ENCODE measurements at places on chromosomes 11 and 22.

GRCh38 chr11:1401656-1402221, 12.0 kb downstream of the BRSK2 start:
- peak; percentile 66 for DNase-seq

DNA sequence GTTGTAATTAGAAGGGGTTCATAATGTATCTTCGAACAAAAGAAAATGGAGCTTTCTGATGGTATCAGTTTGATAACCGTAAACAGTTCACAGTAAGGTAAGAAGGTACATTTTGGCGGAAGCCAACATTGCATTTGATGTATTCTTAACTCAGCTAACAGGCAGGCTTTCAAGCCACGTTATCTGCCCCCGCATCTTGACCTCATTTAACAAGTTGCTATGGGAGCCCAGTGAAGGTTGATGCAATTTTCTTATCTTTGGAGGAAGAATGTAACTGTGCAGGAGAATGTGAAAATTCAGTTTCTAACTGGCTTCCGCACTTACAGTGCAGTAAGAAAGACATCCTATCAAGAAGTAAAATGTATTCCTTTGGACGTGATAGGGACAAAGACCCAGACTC, 110.6 kb downstream of the ETS1 start:
- DNase-seq = no peak

- peak; percentile 20 for DNase-seq
These were observed 904.5 kb upstream of the API5 start for GRCh38 chr11:42407341-42407740.

DNA sequence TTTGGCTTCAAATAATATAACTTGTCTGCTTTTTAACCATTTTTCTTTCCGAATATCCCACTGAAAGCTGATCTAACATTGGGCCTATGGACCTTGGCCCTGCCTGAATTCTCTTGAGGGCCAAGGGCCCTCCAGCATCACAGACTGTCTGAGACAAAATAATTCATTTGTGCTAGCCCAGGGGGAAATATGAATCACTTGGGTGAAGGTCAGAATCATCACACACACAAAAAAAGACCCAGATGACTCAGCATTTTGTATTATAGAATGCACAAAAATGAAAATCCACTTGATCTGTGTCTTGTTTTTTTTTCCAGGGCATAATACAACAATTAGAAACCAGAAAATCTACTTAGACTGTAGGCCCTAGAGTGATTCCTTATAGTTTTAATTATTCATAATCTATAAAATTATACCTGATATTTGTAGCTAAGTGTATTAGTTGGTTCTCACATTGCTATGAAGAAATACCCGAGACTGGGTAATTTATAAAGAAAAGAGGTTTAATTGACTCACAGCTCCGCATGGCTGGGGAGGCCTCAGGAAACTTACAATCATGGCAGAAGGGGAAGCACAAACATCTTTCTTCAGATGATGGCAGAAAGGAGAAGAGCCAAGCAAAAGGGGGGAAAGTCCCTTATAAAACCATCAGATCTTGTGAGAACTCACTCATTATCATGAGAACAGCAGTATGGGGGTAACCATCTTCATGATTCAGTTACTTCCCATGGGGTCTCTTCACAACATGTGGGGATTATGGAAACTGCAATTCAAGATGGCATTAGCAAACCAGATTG, 15.6 kb upstream of the RDX start:
- no peak for DNase-seq

DNA sequence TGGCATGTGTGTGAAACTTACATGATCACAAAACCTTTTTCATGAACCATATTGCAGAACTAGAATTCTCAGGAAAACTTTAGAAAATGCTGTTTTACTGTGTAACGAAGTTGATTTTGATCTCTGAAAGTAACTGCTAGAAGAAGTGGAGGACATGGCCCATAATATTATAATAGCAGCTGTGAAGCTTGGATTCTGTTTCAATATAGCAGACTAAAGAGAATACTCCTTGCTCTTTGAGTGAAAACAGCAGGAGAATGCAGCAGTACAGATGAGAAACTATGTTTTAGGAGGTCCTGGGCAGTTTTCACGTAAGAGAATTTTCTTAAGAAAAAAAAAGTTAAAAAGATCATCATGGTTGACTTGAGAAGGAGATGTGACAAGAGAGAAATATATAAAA, 76.7 kb upstream of the POU2AF2 start:
- DNase-seq = no peak

GRCh38 chr11:13206086-13206640, 71.4 kb upstream of the BMAL1 start:
- no peak for DNase-seq

GRCh38 chr22:19937616-19938473, 3.7 kb upstream of the COMT start:
- DNase-seq = no peak

DNA sequence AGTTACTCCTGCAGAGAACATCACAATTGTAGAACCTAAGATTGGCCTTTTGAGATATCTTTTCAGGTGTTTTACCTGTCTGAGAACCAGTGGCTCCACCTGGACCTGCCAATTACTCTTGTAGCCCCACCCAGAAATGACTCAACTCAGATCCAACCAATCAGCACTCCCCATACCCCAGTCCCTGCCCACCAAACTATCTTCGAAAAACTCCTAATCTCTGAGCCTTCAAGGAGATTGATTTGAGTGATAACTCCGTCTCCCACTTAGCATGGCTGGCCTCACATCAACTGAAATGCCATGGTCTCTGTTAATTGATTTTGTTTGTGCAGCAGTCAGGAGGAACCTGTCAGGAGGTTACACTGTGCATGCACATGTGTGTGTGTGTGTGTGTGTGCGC, 103.6 kb downstream of the MTNR1B start:
- DNase-seq = no peak

DNA sequence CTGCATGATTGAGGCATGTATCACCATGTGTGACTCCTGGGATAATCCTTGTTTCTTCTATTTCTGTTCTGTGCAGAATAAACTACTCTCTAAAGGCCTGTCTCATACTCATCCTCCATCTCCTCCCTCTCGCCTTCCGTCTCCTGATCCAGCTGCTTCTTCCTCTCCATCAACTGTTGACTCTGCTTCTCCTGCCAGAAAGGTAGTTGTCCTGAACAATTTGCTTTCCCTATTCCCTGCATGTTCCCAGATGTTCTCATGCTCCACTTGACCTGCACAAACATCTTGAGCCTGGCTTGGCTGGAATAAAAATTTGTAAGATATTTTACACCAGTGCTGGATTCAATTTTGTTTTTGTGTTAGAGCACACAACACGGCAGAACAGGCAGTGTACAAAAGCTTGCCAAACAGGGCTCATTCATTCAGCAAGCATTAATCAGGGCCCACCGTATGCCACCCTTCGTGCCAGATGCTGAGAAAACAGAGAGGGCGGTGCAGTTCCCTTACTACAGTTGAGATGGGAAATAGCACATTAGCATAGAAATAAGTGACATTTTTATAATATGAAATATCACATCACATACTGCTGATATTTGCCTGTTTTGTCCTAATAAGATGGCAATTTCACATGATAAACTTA, 133.3 kb upstream of the PARVA start:
- peak; percentile 32 for DNase-seq

DNA sequence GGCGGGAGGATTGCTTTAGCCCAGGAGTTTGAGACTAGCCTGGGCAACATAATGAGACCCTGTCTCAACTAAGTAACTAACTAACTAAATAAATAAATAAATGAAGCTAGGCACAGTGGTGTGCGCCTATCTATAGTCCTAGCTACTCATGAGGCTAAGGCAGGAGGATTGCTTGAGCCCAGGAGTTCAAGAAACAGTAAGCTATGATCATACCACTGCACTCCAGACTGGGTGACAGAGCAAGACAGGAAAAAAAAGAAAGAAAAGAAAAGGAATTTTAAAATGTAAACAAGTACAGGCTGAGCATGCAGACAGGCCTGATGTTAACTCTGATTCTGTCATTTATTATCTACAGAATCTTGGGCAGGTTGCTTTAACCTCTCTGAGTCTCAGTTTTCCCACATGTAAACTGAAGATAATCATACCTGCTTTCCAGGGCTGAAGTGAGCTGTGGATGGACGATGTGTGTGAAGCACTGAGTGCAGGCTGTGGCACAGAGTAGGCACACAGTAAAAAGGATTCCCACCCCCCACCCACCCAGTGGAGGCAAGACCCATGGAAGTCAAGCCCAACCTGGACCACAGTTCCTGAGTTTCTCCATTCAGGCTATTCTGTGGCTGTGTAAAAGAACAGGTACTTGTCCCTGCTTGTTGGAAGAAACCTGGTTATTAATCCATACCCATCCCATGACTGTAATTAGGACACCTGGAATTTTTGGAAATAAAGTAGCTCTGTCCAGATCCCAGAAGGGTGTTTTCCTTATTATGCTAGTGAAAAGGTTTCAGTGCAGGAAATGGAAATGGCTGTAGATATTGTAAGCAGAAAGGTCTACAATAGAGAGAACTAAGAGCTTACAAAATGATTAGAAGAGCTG, 18.7 kb upstream of the SCUBE2 start:
- DNase-seq = no peak

- peak; percentile 6 for DNase-seq
These were observed 133.3 kb downstream of the TBC1D22A start for GRCh38 chr22:46895753-46896152.

DNA sequence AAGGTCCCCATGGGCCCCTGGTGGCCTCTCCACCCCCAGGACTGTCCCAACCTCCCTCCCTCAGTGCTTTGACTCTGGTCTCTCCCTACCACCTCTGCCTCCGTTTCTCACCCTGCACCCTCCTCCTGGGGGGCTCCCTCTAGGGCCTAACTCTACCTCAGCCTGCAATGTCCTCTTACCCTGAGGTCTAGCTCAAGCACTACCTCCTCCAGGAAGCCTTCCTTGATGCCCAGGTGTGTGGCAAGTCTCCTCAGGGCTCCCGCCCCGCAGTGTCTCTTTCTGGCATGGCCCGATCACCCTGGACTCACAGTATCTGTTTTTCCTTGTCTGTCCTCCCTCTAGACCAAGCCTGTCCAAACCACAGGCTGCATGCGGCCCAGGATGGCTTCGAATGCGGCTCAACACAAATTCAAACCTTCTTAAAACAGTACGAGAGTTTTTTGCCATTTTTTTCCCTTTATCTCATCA, 90.8 kb downstream of the PHF21B start:
- no peak for DNase-seq

GRCh38 chr22:17131686-17132085, 10.5 kb upstream of the TMEM121B start:
- DNase-seq = no peak

- DNase-seq = no peak
These were observed 56.8 kb upstream of the CLMP start for GRCh38 chr11:123251657-123252344.

GRCh38 chr11:11036848-11037732, 179.2 kb upstream of the ZBED5 start:
- DNase-seq = peak; percentile 70

DNA sequence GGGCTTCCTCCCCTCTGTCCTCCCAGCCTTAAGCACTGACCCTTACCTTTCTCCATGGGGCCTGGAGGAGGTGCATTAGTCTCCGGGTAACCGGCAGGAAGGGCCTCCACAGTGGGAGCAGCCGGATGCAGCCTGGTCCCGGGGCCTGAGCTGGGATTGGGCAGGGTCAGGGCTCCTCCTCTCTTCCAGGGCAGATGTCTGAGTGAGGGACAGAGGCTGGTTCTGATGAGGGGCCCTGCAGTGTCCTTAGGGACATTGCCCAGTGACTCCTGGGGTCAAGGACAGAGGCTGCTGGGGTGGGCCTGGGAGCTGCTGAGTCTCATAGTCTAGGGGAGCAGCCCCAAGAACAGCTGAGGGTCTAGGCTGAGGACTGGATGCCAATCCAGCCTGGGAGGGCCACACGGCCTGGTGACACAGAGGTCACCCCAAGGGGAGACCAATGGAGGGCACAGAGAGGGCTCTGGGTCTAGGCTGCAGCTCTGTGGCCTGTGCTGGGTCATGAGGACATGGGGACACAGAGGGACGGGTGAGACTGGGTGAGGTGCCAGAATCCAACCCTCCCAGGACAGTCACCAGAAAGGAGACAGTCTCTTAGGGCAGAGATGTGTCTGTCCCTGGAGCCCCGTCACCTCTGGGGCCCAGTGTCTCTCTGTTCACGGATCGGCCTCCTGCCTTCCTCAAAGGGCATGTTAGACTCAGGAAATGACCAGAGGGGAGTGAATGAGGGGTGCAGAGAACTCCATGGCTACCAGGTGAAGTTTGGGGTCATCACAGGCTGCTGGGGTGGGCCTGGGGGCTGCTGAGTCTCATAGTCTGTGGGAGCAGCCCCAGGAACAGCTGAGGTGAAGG, 6.5 kb downstream of the IGLL5 start:
- no peak for DNase-seq

DNA sequence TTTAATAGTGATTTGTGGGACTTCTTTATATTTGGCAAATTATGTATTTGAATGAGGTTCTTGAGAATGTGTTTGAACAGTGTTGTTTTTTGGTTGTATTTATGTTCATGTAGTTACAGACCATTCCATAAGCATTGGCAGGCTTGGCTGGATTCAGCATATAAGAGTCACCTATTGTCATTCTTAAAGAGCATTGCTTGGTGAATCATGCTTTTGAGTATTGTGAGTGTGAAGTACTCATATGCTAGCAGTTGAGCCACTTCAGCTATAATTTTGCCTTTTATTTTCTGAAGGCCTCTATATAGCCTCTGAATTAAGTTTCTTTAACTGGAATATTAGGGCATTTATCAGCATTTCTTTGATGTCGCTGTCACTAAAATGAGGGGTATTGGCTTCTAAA, 110.0 kb upstream of the GAL start:
- DNase-seq = no peak

- peak; percentile 69 for DNase-seq
These were observed 9.7 kb upstream of the SAAL1 start for GRCh38 chr11:18115360-18116127.

GRCh38 chr22:34877506-34877905, 188.5 kb upstream of the ISX start:
- no peak for DNase-seq

GRCh38 chr11:79054636-79055035, 386.2 kb downstream of the TENM4 start:
- no peak for DNase-seq

GRCh38 chr11:60942970-60943565, 8.9 kb downstream of the SLC15A3 start:
- DNase-seq = no peak

DNA sequence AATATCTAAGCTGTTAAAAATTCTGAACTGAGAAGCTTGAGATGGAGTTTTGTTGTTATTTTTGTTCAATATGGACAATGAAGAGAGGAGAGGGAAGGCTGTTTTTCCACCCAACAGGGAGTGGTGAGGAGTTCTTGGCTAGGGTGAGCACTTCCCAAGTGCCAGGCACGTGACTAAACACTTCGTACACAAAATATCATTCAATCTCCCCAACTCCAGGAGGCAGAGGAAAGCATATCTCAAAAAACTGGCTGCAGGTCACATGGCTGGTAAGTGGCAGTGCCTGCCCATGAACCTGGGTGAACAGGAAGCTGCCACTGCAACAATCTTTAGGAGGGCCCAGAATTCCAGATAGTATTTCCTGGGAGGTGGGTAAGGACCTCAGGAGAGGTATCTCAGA, 11.6 kb downstream of the ELF5 start:
- DNase-seq = no peak

- peak; percentile 86 for DNase-seq
These were observed 2.3 kb downstream of the KRTAP5-11 start for GRCh38 chr11:71580057-71581003.

All from pons (tissue), 1 donor.